ENCODE measurements at places on chromosomes 2 and 18. TPM values are rescaled to one million over a fixed set of nuclear protein-coding genes. Genes with fewer than 3 reads are reported as not detected.

GRCh38 chr2:225735844-225736243, 336.3 kb downstream of the NYAP2 start:
- DNase-seq = no peak

Gene TMEM37
- polyA plus RNA-seq = 54.8 TPM

DNA sequence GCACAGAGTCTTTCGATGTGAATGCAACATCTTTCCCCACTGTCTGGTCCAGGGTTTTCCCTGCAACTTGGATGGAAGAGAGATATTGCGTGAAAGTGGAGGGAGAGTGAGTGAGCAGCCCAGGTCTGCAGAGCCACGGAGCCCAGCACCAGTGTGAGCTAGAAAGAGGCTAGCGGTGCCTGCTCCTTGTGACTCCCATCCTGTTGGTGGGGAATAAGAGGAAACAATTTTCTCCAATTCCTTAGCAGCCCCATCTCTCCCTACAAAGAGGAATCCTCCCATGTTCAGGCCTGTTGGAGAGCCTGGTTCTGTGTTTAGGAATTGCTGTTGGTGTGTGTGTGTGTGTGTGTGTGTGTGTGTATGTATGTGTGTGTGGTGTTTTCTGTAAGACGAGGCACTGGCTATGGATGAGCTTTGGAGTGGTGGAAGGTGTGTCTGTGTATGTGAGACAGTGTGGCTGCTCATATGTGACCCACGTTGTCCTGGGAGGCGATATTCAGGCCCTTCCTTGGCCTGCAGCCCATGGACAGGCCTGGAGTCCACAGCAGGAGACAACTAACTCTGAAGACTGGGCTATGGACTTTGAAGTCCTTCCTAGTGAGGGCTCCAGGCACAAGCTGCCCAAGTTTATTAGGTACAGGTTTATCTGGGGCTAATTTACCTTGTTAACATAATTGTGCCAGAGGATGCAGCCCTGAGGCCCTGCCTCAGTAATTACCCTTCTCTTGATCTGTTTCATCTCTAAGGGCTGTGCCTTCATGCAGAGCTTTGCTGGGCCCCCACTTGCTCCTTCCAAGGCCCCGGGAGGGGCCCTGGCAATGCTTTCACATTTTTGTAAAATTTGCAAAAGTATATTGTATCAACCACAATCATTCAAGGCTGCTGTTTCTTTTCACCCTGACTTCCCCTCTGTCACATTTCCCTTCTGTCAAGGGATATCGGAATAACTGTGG, 88.6 kb upstream of the HAAO start:
- DNase-seq = no peak

GRCh38 chr18:13712400-13713131, 13.8 kb downstream of the FAM210A start:
- no peak for DNase-seq

- no peak for DNase-seq
Measured at GRCh38 chr18:22174341-22175145, 5.2 kb downstream of the GATA6 start.

Gene SOX11
- polyA plus RNA-seq = 22.9 TPM

Gene IKZF2
- 9.4 TPM for polyA plus RNA-seq

DNA sequence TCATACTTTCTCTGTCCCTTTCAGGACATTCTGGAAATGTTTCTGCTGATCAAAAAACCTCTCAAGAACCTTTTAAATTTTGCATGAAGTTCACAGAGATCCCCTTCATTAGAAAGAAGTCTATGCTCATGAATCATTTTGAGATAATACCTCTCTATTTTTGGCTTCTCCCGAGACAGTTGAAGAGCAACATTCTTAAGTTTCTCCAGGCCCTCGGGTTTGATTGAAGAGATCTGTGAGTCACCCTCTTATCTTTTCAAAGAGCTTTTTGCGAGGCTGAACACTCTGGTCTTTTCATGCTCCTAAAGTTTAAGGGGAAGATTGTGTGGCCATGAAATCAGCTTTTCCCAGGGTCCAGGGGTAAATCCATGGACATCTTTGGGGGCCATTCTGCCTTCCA, 354.2 kb downstream of the FBXO15 start:
- no peak for DNase-seq

- DNase-seq = no peak
Measured at GRCh38 chr18:1663879-1664705, 759.4 kb downstream of the ADCYAP1 start.

GRCh38 chr18:48236822-48237221, 172.4 kb downstream of the ZBTB7C start:
- no peak for DNase-seq

DNA sequence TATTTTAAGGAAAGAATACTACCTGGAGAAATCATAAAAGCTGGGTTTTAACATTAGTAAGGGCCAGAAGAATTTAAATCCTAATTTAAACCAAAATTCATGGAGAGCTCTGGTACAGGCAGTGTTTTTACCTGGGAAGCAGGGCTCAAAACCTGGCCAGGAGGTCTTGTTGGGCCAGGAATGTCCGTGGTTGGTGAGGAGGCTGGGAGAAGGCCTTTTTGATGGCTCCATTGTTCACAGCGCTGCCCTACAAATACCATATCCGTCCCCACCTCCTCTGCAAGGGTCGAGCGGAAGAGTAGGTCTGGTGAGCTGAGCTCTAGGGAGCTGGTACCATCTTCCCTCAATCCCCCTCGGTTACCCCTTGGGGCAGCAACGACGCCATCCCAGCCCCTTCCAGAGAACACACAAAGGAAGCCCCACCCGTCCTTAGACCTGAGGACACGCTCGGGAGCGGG, 10.9 kb upstream of the HOXD1 start:
- DNase-seq = no peak

GRCh38 chr2:109144721-109145120, 15.7 kb downstream of the SH3RF3 start:
- no peak for DNase-seq

Gene SLC30A3
- polyA plus RNA-seq = 6.2 TPM

DNA sequence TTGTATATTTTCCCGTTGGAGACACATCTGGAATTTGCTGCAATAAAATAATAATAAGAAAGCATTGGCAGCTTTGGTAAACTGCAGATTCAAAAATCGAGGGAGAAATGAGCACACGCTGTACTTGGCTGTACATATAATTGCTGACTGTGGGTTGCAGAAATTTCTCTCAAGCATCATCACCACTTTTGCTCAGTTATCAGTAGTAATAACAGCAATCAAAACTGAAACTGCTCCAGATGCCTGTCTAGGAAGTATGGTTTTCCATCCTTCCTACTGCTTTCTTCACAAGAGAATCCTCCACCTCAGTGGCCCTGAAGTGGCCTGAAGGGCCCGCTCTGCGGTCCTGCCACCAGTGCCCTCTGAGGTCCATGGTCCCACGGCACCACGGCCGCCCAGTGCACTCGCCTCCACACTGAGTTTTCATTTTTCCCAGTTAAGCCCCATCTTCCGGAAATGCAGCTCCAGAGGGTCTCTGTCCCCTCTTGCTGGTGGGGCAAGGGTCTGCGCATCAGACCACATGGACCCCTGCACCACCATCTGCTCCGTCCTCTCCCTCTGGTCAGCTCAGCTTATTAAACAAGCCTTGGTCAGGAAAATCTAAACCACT, 3.9 kb downstream of the DUSP28 start:
- DNase-seq = no peak

DNA sequence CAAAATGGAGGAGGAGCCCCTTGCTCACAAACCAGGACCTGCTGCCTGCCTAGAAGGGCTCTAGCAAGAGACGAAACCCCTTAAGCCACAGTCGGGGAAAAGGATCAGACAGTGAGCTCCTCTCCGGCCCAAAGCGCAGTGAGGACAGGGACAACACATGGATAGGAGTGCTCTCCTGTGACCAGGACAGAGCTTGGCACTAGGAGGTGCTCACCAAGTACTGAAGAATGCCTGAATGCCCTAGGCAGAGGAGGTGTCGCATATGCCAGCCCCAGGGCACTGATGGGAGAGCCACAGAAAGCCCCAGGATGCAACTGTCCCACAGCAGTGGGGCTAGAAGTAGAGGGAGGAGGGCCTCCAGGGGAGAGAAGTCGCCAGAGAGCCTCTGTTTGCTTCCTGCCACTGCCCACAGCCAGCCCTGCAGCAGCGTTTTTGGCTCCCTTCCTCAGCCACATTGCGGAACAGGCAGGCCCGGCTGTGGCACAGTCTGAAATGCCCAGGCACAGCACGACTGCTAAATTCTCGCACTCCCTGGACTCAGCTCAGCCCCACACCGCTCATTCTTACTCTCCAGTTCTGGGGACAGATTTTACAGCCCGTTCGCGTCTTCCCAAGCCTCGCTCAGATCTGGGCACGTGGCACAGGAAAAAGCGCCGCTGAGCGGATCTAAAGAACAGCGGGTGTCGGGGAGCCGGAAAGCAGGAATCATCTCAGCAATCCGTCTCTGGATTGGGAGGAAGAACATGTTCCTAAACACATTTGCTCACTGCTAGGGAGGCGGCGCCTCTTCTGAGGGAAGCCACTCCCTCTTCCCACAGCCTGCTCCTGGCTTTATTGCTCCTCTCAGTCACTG, 98.7 kb upstream of the POU3F3 start:
- DNase-seq = no peak

GRCh38 chr2:46535360-46535759, 56.0 kb downstream of the TMEM247 start:
- no peak for DNase-seq

DNA sequence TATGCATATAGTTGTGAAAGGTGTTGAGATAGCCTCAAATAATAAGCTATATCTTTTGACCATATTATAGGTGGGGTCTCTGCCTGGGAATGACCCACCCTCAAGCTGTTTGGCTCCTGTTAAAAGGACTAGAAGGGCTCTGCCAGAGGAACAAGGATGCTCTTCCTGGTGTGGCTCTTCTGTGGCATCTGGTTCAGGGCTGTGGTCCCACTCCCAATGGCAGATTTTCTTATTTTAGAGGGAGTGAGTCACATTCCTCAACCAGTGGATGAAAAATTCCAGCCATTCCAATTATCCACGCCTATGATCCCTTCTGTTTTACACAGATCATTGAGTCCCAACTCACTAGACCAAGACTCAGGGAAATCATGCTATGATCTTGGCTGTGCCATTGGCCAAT, 119.9 kb downstream of the PARD3B start:
- no peak for DNase-seq

GRCh38 chr2:189530965-189531637, 49.5 kb downstream of the SLC40A1 start:
- no peak for DNase-seq

Gene C2orf72
- 4.0 TPM for polyA plus RNA-seq

Gene ANKRD30BL
- 0.85 TPM for polyA plus RNA-seq

Gene IL1RL2
- 1.4 TPM for polyA plus RNA-seq

DNA sequence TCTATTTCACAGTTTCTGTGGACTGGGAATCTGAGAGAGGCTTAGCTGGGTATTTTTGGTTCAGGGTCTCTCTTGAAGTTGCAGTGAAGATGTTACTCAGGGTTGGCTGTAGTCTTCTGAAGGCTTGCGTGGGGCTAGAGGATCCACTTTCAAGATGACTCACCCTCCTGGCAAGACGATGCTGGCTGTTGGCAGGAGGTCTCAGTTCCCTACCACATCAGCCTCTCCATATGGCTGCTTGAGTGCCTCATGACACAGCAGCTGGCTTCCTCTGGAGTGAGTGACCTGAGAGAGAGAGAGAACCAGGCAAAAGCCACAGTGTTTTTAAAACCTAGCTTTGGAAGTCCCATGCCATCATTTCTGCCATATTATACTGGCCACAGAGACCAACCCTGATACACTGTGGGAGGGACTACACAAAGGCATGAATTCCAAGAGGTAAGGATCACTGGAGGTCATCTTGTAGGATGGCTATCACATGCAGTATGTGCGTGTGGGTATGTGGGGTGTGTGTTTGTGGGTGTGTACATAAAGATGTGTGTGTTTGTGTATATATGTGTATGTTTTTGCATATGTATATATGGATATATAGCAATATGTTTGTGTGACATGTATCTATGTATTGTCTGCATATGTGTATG, 25.1 kb downstream of the DNPEP start:
- no peak for DNase-seq

Gene MGAT5
- polyA plus RNA-seq = 46.5 TPM

DNA sequence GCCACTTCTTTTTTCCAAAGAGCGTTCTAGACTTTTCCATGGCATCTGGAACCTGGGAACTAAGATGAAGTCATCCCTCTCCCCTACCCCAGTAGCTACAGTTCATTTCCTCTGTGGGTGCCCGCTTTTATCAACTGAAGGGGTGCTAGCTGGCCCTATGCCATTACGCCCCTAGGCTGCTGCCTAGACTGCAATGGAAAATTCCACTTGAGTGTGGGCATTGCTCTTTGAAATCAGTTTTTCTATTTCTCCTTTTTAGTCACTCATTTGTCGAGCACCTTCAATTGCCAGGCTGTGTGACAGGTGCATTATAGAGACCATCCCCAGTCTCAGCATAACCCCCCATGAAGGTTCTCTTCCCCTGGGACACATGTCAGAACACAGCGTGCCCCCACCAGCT, 7.3 kb downstream of the TEX51 start:
- DNase-seq = no peak

GRCh38 chr18:39380866-39381265, 1815.3 kb upstream of the CELF4 start:
- DNase-seq = no peak

Gene SEPTIN10
- 128 TPM for polyA plus RNA-seq

Gene TSPYL6
- 0.13 TPM for polyA plus RNA-seq

DNA sequence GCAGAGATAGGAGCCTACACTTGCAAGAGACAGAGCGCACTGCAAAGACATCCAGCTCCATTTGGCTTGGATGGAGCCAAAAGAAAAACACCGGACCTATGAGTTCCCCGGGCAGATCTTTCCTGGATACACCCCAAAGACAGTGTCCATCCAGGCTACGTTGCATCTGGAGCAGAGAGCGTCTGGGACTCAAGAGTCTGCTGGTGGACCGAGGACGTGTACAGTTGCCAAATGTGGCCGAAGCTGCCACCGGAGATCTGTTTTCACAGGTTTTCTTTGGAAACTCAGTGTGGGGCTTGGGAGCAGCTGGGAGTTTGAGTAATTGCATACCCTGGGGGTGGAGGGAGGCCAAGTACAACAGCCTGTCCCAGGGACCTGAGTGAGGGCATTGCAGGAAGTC, 192.3 kb upstream of the OSR1 start:
- no peak for DNase-seq

GRCh38 chr18:54805571-54806334, 22.5 kb upstream of the RAB27B start:
- DNase-seq = no peak

DNA sequence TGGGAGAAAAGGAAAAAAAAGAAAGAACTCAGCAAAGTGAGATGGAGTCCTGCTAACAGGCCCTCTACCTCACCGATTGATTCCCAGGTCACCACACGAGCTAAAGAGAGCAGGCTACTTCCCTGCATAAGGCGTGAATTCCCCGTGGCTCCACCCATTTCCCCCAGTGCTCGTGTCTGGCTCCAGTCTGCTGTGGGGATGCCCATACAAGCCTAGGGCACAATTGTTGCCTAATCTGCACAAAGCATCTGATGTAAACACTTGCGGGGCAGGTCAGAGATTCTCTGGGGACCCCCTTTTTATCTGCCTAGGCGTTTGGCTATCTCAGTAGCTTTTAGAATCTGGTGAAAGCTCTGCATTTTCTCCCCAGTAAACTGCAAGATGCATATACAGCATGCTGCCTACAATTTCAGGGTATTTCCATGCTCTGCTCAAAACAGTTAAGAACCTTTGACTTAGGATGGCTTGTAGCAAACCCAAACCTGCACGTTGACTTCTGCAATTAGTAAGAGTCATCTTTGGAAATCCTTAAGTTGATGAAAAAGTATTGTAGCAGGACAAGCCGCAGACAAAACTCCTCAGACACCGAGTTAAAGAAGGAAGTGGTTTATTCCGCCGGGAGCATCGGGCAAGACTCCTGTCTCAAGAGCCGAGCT, 34.8 kb downstream of the MYO3B start:
- no peak for DNase-seq

- no peak for DNase-seq
Measured at GRCh38 chr2:173157676-173158293, 82.1 kb downstream of the MAP3K20 start.
